NCI-H1417 treated with DMSO at 0.1 percent for 48 hours (cell line): ENCODE measurements at places on chromosomes 11 and 22.

- no peak for DNase-seq
These were observed 1077.9 kb downstream of the DLG2 start for GRCh38 chr11:84549217-84549616.

GRCh38 chr22:28252539-28252938 lies 333.5 kb upstream of the PITPNB start:
- no peak for DNase-seq

- peak; percentile 52 for DNase-seq
These were observed 4.7 kb downstream of the FEN1 start for GRCh38 chr11:61797263-61797944.

DNA sequence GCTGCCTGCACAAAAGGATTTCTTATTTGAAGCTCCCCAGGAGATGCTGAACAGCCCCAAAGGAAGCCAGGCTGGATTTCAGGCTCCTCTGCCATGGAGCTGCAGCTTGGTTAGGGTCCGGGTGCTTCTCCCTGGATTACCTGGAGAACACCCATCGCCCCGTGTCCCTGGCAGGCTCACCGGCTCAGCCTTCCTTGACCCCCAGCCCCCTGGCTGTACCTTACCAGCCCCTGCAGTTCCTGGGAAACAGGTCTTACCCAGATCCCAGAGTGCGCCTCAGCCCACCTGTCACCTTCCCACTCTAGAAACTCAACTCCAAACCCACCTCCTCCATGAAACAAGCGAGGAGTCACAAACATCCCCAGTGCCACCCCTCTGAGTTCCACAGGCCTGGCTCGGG lies 45.3 kb upstream of the CD5 start:
- DNase-seq = no peak

GRCh38 chr11:69540118-69541000 lies 58.9 kb downstream of the LINC01488 start:
- DNase-seq = no peak

- no peak for DNase-seq
These were observed 185.4 kb upstream of the B3GAT1 start for GRCh38 chr11:134597452-134597851.

GRCh38 chr11:130000552-130001176 lies 2.0 kb downstream of the PRDM10 start:
- no peak for DNase-seq

DNA sequence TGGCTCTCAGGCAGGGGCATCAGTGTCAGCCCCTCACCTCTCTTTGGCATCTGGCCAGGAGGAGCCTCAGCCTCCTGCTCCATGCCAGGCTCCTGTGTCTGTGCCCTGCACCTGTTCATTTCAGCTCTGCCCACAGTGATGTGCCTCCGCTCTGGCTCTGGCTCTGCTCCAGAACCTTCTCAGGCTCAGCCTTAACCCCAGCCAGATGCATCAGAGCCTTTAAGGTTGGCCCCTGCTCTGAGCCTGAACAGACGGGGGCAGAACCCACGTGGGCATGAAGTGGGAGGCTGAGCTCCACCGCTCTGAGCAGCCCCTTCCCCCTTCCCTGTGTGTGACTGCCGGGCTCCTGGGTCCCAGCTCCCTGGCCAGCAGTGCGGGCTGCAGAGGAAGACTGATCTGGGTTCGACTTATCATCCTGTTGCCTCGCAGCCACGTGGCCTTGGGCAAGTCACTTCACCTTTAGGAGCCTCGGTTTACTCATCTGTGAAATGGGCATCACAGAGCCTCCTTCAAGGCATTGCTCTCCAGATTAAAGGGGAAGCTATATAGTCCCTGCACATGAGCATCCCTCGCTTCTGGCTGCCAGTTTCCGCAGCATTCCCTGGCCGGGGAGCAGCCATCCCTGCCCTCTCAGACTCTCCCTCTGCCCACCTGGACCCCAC lies 44.7 kb upstream of the RTL6 start:
- DNase-seq = no peak

DNA sequence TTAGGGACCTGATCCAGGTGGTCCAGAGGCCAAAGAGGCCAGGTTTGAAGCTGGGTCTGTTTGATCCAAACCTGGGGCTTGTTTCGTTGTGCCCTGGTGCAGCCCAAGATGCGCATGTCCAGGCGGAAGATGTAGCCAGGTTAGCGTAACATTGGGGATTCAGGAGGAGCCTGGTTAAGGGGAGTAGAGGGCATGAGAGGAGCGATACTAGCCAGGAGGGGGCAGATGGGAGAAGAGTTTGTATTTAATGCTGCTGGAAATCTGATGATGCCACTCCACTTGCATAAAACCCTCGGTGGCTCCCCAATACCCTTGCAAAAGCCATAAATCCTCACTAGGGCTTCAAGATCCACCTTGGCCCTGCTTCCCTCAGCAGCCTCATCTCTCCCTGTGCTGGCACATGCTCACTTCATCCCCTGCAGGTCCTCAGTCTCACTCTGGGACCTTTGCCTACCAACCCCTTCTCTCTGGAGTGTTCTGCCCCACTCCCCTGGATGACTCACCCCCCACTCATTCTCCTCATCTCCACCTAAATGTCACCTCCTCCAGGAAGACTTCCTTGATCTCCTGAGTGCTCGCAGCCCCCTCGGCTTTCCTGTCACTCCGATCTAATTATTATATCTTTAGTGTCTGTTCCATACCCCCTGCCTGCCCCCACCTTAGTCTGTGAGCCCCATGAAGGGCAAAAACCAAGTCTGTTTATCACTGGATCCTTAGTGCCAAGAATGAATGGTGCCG lies 95.9 kb downstream of the MIAT start:
- no peak for DNase-seq

DNA sequence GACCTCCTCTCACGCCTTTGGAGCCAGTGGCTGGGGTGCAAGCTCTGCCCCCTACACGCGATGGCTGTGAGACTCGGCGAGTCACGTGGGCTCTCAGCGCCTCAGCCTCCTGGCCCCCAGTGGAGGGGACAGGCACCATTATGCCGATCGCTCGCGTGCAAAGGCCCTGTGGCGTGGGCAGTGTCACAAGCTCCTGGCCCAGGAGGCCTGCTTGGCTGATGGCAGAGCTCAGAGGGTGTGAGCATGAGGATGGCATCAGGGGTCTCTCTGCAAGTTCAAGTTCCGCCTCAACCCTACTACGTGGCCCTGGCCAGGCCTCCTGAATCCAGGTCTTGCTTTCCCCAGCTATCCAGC lies 90.8 kb upstream of the KCNQ1OT1 start:
- no peak for DNase-seq

DNA sequence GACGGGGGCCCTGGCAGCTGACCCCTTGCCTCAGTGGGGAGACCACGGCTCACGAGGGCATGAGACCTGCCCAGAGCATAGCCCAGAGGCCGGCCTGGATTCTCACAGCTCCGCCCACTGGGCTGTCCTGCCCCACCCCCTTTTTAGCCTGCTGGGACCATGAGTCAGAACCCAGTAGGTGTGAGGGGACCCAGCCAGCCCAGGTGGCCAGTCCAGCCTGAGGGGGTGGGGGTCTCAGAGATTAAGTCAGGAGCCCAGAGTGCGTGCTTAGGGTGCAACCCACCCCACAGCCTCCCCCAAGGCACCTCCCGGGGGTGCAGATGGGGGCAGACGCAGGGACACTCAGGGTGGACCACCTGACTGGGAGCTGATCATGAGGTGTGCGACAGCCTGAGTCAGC lies 40.1 kb upstream of the PPARA start:
- no peak for DNase-seq

- DNase-seq = no peak
These were observed 31.8 kb downstream of the ETS1 start for GRCh38 chr11:128555606-128556005.

DNA sequence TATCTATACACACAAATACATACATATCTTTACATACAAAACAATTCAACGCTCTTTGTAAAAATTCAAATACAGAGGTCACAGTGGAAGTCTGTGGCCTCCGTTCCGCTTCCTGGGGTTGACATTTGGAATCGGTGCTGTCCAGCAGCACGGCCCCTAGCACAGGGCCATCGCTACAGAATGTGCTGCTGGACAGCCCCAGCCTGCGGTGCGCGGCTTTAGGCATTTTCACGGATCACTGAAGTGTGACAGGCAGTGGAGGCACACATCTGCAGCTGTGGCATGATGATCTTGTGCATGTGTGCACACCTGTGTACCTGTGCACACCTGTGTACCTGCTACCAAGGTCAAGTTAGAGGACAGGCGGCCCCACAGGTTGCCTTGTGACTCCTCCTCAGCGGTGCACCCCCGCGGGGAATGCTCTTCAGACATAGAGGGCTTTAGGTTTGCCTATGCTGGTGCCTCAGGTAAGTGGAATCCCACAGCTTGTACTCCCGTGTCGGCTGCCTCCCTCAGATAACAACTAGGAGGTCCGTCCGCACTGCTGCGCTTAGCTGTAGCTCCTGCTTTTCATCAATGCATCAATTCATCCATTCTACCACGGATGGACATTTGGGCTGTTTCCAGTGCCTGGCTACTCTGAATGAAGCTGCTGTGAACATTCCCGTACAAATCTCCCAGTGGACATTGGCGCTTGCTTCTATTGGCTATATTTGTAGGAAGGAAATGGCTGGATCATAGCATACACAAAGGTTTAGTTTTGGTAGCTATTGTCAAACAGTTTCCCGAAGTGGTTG lies 29.9 kb downstream of the GAL start:
- DNase-seq = no peak

GRCh38 chr11:124738713-124739478 lies 846 bp upstream of the NRGN start:
- no peak for DNase-seq

- DNase-seq = no peak
These were observed 65.3 kb downstream of the CTTN start for GRCh38 chr11:70463478-70464255.

GRCh38 chr11:92050305-92050704 lies 174.3 kb upstream of the FAT3 start:
- no peak for DNase-seq

DNA sequence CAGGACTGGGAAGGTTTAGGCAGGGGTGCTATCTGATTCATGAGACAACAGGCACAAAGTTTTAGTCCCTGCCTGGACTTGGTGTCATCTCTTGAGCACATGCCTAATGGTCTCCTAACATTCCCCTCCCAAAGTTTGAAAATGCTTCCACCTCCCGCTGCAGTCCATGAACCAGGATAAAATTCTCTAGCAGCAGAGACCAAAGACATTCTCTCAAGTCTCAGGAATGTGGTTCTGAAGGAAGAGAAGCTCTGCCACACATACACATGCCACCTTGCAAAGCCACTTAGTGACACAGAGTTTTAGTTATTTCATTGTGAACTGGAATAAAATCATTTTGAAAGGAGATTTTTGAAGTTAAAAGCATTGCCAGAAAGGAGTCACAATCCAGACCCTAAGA lies 15.5 kb downstream of the OR51B6 start:
- DNase-seq = no peak

GRCh38 chr11:115191761-115192160 lies 312.5 kb downstream of the CADM1 start:
- no peak for DNase-seq

DNA sequence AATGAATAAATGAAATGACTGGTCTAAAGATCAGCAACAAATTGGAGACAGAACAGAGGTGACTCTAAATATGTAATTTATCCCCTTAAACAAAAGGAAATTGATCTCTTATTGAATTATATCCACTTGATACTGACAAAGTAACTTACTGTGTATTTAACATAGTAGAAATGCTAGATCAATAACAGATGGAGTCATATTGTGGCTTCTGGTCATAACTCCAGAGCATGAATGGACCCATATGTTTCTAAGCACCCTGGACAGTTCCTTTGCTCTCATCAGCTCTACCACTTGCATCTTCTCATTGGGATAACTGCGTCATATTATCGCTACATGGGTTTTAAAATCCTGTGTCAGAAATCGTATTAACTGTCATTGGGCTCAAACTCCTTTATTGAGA lies 222.3 kb downstream of the ETS1 start:
- no peak for DNase-seq

GRCh38 chr22:49582181-49582580 lies 245.5 kb downstream of the BRD1 start:
- DNase-seq = no peak

DNA sequence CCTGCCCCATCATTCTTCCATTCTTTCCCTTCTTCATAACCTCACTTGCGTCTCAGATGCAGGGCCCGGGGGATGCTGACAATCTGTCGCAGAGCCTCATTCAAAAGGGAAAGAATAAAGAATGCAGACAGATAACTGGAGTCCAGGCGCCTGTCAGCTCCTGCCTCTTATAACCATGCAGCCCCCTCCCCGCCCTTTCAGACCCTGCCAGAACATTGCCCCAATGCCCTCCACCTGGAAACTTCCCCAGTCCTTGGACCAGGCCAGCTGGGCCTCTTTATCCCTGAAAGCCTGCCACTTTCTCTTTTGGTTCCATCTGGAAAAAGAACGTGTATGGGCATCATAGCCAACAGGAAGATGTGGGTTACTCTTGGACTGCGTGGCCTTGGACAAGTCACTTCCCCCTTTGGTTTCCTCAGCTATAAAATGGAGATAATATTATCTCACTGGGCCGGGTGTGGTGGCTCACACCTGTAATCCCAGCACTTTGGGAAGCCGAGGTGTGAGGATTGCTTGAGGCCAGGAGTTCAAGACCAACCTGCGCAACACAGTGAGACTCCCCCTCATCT lies 2.1 kb upstream of the TCF20 start:
- DNase-seq = no peak

- DNase-seq = no peak
These were observed 26.6 kb downstream of the MAFF start for GRCh38 chr22:38228326-38228872.

- no peak for DNase-seq
These were observed 3.6 kb downstream of the USP35 start for GRCh38 chr11:78192223-78192719.

GRCh38 chr11:133249065-133249464 lies 283.2 kb downstream of the OPCML start:
- DNase-seq = no peak

DNA sequence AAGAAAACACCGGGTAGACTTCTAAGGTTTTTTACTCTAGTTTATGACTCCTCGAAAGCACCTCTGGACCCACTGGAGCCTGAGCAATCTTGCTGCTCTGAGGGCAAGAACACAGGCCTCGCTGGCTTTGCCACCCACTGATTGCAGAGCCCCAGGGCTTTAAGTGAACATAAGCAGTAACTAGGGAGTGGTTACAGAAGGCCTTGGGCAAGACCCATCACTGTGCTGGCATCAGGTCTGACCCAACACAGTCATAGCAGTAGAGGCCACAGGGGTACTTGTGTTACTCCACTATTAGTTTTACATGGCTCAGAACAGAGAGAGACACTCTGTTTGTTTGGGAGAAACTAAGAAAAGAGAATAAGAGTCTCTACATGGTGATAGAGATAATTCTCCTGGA lies 684.5 kb downstream of the FAM181B start:
- no peak for DNase-seq

DNA sequence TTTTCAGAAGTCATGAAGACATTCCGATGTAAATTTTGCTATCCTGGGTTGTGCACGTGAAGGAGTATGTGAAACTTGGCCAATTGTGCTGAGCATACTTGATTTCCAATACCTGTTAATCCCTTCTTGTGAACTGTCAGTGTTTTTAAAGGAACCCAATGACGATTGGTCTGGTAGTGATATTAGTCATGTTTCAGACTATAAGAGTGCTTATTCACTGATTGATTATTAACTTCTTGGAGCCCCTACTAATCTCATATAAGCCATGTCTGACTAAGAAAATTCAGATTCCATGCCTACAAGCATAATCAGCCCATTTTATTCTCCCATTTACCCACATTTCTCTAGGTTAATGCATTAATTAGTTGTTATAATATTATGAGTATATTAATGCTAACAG lies 330.8 kb upstream of the MTNR1B start:
- DNase-seq = no peak

GRCh38 chr11:44885919-44886789 lies 64.5 kb downstream of the TP53I11 start:
- DNase-seq = no peak
